Karpas-422 (cell line): ENCODE measurements at places on chromosomes 5 and 9.

DNA sequence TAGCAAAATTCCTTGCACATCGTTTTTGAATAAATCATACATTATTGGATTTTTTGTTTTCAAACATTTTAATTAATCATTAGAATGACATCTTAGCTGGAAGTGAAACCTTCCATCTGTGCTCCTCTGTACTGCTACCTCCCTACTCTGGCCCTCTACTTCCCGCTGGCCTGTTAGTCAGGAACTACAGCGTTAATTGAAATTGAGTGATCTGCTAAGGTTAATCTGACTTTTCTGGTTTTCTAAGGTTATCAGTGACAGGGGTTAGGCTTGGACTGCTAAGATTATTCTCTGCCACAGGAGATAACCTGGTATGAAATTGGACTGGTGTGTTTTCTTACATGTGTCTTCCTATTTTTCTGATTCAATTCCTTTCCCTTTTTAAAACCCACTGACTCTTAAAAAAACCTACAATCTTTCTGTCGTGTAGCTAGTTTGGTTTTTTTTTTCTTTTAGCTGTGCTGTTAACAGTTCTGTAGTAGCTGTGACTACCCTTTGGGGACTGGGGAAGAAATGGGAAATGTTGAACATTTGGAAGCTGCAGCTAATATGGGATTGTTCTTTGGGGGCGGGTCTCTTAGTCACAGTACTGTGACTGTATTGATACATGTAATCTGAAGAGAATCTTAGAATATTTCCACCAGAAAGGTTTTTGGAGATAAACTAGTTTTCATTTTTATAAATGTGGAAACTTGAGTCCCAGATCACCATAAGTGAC is 4.6 kb downstream of the KIF2A start:
- DNase-seq = no peak

DNA sequence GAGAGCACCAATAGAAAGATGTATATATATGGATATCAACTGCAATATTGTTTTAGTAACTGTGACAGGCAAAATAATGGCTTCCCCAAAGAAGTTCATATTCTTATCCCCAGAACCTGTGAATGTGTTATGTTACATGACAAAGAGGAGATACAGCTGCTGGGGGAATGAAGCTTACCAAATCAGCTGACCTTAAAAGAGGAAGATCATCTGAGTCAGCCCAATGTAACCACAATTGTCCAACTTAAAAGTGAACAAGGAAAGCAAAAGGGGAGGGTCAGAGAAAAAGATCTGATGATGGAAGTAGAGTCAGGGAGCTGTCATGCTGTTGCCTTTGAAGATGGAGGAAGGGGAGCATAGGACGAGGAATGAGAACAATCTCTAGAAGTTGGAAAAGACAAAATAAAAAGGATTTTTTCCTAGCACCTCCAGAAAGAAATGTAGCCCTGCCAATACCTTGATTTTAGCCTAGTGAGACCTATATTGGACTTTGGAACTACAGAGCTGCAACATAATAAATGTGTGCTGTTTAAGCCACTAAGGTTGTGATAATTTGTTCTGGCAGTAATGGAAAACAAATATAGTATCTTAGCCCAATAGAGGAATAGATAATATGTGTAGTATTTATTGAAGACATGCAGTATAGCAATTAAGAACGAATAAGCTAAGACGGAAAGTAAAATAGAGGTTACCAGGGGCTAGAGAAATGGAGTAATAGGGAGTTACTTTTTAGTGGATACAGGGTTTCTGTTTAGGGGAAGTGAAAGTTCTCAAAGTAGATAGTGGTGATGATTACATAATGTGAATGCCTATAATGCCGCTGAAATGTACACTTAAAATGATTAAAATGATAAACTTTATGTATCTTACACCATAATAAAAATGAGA is 115.9 kb downstream of the PIK3R1 start:
- no peak for DNase-seq

DNA sequence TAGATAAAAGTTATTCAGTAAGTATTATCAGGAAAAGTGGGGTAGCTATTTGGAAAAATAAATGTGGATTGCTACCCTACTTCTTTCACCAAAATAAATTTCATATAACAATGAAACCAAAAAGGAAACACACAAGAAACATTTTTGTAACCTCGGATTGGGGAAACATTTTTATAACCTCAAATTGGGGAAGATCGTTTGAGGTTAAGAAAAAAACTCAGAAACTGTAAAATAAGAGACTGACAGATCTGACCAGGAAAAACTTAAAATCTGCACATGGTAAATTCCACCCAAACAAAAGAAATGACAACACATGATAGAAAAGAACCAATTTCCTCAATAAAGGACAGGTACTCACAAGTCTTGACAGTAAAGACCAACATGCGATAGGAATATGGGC is 13.5 kb downstream of the EFCAB9 start:
- no peak for DNase-seq

DNA sequence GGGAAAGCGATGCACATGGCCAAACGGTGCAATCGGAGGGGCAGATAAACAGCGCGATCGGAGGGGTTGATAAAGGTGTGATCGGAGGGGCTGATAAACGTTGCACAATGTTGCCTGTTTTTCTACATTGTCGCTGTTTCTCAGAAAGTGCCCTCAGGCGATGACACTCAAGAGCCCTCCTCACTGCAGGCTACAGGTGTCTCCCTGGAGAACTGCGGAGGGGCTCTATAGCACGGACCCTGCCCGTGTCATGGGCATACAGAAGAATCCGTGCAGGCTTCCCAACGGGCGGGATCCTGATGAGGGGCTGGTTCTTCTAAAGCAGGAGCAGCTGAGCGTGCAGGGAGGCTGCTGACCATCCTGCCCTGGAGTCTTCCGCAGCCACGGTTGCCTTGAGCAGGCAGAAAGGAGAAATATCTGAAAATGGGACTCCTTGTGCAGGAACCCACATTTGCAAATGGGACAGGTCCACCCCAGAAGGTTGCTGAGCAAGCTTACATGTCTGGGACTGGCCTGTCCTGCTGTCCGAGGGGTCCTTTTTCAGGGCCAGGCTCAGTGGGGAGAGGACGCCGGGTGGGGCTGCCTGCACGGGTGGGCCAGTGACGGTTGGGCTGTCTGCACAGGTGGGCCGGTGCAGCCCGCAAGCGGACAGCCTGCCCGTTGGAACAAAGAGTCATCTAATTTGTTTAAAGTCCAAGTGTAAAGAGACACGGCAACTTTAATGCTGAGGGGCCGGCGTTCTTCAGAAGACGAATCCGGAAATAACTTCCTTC is 25.1 kb upstream of the LPCAT1 start:
- DNase-seq = no peak

DNA sequence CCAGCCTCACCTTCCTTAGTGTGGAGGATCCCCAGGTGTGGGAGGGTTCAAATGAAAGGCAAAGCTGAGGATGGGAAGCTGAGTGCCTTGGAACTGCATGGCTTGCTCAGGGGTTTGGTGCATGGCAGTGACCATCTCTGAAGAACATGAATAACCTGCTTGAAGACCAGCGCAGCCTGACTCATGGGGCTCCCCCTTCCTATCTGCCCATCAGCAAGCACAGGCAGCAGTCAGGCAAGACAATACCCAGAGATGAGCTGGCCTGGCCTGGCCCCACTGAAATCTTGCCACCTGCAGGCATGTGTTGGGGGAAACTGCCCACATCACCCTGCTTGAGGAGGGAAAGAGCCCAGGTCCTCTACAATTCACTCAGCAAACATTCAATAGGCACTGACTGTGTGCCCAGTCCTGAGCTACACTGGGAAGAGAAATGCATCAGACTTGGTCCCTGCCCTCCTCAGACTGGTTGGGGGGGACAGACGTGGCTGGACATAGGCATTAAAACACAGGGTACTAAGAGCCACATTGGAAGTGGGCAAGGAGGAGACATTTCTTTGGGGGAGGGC is 105.0 kb upstream of the ALDH1B1 start:
- DNase-seq = no peak

- DNase-seq = no peak
These were observed 280.7 kb downstream of the RFX3 start for GRCh38 chr9:3244963-3245653.

- DNase-seq = no peak
These were observed 985.7 kb upstream of the WWC1 start for GRCh38 chr5:167305591-167306213.

DNA sequence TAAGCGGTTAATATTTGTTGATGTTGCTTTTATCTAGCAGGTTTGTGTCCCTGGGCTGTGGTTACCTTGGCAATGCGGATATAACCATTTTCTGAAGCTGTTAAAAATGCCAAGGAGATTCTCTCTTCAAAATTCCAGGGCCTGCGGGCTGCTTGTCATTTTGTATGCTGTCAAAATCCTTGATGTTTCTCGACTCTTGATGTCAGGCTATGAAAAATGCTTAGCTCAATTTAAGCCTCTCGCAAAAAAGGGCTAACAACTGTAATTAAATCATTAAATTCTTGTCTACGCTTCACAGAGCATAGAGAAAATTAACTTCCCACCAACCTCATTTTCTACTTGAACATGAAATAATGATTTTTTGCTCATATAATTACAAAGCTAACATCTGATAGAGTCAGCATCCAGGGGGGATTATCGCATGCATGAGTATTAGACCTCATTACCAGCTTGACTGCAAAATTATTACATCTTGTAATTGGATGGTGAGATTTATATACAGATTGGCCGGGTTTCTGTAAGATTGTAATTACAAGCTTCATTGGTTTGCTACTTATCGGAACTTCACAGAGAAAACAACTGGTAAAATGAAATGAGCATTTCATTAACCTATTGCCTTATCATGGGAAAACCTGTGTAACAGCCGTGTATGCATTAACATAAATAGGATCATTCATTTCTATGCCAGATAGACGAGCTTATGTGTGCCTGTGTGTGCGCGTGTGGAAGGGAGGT is 83.1 kb upstream of the IRX1 start:
- DNase-seq = no peak

DNA sequence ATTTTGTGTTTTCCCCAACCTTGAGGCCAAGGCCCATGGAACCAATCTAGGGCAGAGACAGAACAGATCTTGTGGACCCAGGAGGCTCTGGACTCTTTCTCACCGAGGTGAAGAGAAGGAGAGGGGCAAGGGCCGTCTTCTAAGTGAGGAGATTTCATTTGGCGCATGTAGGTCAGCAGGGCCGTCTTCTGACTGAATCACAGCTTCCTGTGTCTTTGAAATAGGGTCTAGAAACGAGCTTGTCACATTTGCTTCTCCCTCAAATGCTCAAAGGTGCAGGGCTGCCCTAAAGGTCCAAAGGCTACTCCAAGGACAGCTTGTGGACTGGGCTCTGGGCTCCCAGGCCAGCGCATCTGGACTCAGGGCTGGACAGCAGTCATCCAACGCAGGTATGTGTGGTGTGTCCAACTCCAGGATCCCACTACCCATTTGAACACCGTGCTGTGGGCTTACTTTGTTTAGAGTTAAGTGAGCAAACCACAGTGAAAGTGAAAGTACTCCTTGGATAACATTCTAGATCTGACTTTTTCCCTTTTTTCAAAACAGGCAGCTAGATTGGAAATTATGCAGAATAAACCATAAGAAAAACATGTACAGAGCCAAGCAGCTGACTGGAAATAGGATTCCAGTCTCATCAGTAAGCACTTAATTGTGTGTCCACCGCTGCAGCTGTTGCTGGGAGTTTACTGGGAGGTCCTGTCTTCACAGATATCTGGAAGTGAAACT is 357.0 kb downstream of the GADD45G start:
- DNase-seq = no peak

GRCh38 chr9:134267881-134268724 is 58.2 kb upstream of the RXRA start:
- no peak for DNase-seq

DNA sequence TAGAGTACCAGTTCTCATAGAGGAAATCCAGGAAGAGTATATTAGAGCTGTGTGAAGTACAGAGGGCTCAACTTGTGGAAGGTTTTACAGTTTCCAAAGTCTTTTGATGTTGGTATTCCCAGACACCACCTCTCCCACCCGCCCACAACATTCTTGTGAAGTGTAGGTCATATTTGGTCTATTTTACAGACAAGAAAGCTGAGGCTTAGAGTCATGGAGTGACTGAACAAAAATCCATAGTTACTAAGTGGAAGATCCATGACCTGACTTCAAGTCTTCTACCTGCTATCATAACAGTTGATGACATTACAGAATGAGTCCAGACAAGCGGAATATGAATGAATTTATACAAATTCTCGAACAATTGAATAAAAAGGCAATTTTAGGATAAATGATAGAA is 187.1 kb upstream of the RPS23 start:
- DNase-seq = no peak

GRCh38 chr5:110727025-110727314 is 499 bp upstream of the TMEM232 start:
- no peak for DNase-seq

DNA sequence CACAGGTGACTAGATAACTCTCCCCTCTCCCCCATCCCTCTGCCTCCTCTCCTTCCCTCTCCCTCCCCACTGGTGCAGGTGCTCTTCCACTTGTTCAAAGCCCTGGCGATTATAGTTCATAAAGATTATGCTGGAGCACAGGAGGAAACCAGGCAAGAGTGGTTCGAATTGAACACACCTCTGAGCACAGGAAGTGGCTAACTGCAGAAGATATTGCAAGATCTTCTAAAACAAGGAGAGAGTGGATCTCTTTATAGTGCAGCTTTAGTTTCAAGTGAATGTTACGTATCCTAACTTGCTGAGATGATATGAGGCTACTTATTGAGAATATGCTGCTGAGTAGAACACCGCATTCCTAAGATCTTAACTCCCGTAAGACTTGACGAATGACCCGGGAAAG is 178.4 kb downstream of the GOLPH3 start:
- no peak for DNase-seq

- no peak for DNase-seq
These were observed 15.7 kb downstream of the DAB2 start for GRCh38 chr5:39409033-39409432.

- no peak for DNase-seq
These were observed 10.9 kb downstream of the SMIM3 start for GRCh38 chr5:150789450-150789849.

DNA sequence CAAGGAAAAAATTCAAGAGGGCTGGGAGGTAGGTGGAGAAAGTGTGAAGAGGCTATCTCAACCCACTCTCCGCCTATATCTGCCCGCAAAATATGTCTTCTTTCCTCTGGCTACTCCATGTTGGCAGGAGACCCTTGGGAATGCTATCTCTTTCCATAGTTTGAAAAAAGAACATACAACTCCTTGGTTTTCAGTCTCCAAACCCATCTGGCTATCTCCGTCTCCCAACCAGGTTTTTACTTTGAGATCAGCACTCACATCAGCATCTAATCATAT is 109.9 kb upstream of the IFNE start:
- no peak for DNase-seq

GRCh38 chr5:39216631-39217030 is 2.7 kb downstream of the FYB1 start:
- no peak for DNase-seq

- no peak for DNase-seq
These were observed 1086.5 kb downstream of the NR2F1-AS1 start for GRCh38 chr5:92494508-92494907.

DNA sequence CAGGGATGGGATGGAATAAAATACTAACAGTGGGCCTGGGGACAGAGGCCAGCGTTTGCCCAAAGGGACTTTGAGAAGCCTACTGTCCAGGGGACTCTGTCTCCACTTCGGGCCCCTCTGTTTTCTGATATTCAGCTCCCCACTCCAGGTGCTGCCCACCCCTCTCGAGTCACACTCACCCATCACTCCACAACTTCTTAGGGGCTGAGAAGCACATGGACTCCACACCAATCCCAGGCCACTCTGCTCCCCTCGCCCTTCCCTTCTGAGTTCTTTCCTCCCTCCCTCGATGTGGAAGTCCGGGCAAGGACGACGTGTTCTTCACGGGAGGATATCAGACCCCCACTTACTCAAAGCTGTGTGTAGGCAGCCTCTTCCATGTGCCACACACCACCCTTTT is 124.5 kb downstream of the BARX1 start:
- no peak for DNase-seq
